Nephron progenitor cell (in vitro differentiated cells): ENCODE measurements at places on chromosomes 16 and 17.
A peak's percentile ranks its signal among the peaks of the same experiment; 100 is the strongest.

DNA sequence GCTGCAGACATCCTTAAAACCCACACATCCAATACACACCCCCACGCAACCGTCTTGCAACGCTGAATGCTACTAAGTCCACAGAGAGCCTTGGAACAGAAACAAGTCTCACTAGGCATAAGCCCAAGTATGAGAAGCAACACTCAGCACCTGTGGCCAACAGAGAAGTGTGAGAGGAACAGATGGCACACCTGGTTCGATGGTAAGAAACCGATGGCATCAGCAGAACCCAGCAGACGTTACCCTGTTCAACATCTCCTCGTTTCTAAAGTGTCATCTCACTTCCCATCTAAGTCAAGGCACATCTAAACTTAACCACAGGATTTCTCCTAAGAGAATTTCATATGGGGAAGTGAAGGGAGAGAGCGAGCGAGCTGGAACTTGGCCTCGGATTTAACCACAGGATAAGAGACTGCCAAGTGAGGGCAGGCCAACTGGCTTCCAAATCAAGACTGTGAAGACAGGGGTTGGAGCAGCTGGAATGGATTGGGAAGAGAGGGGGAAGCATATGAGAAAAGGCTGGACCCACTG is 41.0 kb downstream of the NXPH3 start:
- DNase-seq = no peak
- H3K27ac ChIP-seq = peak overlapping the region; percentile 43
- H3K4me1 ChIP-seq = peaks cover 13% of the 10 kb centered on the region

DNA sequence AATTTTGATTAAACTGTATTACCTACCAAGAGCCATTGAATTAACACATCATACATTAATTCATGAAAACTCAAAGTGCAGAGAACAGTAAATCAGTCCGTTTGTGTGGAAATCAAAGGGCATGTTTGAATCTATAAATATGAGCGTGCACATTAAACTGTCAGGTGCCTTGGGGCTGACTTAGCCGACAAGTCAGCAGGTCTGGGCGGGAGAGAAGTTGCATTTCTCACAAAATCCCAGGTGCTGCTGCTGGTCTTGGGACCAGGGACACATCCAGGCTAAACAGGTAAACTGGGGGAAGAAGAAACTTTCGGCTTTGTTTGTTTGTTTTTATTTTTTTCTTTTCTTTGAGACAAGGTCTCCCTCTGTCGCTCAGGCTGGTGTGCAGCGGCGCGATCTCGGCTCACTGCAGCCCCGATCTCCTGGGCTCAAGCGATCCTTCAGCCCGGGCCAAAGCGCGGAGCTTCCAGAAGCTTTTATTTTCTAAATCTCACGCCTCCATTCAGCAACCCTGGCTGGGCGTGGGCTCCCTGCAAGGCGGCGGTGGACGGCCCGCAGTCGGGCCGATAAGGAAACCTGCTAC is 213.9 kb downstream of the MRTFB start:
- H3K4me3 ChIP-seq = peak overlapping the region; percentile 94
- DNase-seq = no peak
- peaks cover 14% of the 10 kb centered on the region for H3K27me3 ChIP-seq
- peak overlapping the region; percentile 66 for H3K27ac ChIP-seq
- H3K36me3 ChIP-seq = peaks cover 5% of the 10 kb centered on the region
- H3K4me1 ChIP-seq = peaks cover 7% of the 10 kb centered on the region

- H3K27me3 ChIP-seq = no peaks in the 10 kb centered on the region
- no peaks in the 10 kb centered on the region for H3K4me1 ChIP-seq
- H3K27ac ChIP-seq = no peak overlapping the region
- H3K36me3 ChIP-seq = peaks cover 56% of the 10 kb centered on the region
Observed at GRCh38 chr17:12094336-12094735, 73.7 kb downstream of the MAP2K4 start.

DNA sequence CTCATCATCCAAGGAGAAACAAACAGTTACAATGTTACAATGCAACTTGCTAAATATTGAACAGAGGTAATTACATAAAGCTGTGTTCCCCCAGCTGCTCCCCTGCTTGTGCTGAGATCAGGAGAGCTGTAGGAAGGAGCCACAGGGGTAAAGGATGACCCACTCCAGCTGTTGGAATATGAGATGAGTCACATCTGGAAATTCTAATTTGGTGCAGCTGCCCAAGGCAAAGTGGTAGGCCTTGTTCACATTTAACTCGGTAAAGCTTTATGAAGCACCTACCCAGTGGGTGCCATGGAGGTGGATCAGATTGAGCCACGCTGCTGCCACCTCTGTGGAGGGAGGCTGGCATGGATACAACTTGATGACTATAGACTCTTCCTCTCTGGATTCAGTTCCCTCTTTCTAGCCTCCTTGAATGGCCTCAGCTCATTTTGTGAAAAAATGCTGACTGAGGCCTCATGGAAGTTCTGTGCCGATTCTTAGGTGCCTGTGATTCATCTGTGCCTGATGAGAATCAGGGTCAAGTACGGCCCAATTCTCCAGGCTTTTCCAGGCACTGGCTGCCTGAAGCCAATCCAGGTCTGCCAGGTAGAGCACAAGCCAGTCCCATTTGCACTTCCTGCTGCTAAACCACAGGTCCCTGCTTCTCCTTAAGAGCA is 7.4 kb downstream of the ZNF689 start:
- H3K27me3 ChIP-seq = peaks cover 5% of the 10 kb centered on the region
- peaks cover 3% of the 10 kb centered on the region for H3K4me1 ChIP-seq
- H3K4me3 ChIP-seq = no peak overlapping the region
- peaks cover 49% of the 10 kb centered on the region for H3K36me3 ChIP-seq
- peak overlapping the region; percentile 64 for H3K27ac ChIP-seq
- DNase-seq = no peak

- peaks cover 39% of the 10 kb centered on the region for H3K4me1 ChIP-seq
- no peak for DNase-seq
- no peak overlapping the region for H3K4me3 ChIP-seq
- H3K36me3 ChIP-seq = peaks cover 49% of the 10 kb centered on the region
- H3K27ac ChIP-seq = peak overlapping the region; percentile 90
- H3K27me3 ChIP-seq = no peaks in the 10 kb centered on the region
Observed at GRCh38 chr16:84563064-84563715, 54.7 kb downstream of the COTL1 start.

GRCh38 chr17:79997011-79997660 is 38.5 kb downstream of the TBC1D16 start:
- DNase-seq = no peak
- no peak overlapping the region for H3K4me3 ChIP-seq
- no peak overlapping the region for H3K27ac ChIP-seq
- peaks cover 21% of the 10 kb centered on the region for H3K4me1 ChIP-seq
- H3K27me3 ChIP-seq = no peaks in the 10 kb centered on the region

DNA sequence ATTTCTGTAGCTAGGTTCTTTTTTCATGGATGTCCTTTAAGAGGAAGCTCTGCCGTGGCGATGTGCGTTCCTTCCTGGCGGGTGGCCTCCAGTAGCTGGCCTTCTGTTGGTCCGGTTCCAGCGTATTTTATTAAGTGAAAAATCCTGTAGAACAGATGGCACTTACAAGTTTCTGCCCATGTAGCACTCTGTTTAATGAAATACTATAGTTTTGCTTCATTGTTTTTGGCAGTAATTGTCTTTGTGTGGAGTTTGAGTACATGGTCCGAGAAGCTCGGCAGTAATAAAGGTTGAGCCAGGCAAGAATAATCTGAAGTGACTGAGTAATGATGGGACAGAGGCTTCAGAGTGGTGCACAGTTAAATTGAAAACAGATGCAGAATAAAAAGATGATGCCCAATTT is 20.4 kb downstream of the USP10 start:
- H3K36me3 ChIP-seq = peaks cover 53% of the 10 kb centered on the region
- DNase-seq = no peak
- H3K4me3 ChIP-seq = no peak overlapping the region

- no peak overlapping the region for H3K27ac ChIP-seq
- no peak for DNase-seq
- H3K4me1 ChIP-seq = no peaks in the 10 kb centered on the region
- peaks cover 12% of the 10 kb centered on the region for H3K27me3 ChIP-seq
- no peak overlapping the region for H3K4me3 ChIP-seq
Observed at GRCh38 chr17:19727501-19728078, 11.2 kb upstream of the SLC47A2 start.

GRCh38 chr17:21242026-21242697 is 11.0 kb downstream of the NATD1 start:
- no peaks in the 10 kb centered on the region for H3K27me3 ChIP-seq
- DNase-seq = no peak
- peaks cover 47% of the 10 kb centered on the region for H3K4me1 ChIP-seq
- H3K4me3 ChIP-seq = no peak overlapping the region

GRCh38 chr17:78144147-78144719 is 2.0 kb upstream of the C17orf99 start:
- peaks cover 44% of the 10 kb centered on the region for H3K4me1 ChIP-seq
- H3K36me3 ChIP-seq = no peaks in the 10 kb centered on the region
- H3K4me3 ChIP-seq = no peak overlapping the region
- DNase-seq = no peak
- no peak overlapping the region for H3K27ac ChIP-seq

DNA sequence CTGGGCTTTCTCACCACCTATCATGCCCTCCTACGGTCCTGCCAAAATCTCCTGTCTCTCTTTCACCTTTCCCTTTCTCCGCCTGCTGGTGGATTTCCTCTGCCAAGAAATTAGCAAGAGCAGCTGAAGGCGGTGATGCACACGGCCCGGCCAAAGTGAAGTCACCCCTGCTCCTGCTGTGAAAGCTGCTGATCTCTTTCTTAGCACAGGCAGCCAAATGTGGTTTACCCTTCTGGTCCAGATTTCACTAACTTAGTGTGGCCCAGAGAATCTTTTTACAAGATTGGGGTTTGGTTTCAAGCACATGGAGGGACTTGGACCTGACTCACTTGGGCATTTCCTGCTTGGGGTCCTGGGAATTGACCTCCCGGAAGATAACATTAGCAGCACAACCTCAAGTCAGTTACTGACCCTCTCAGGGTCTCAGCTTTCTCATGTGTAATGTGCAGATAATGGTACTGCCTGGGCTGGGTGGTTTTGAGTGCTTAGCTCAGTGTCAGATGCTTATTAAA is 155.7 kb downstream of the SOCS1 start:
- H3K4me1 ChIP-seq = peaks cover 81% of the 10 kb centered on the region
- peak; percentile 30 for DNase-seq
- H3K27me3 ChIP-seq = peaks cover 6% of the 10 kb centered on the region
- H3K4me3 ChIP-seq = peak overlapping the region; percentile 11

- H3K4me3 ChIP-seq = no peak overlapping the region
- no peaks in the 10 kb centered on the region for H3K36me3 ChIP-seq
- H3K27ac ChIP-seq = no peak overlapping the region
- DNase-seq = no peak
- no peaks in the 10 kb centered on the region for H3K4me1 ChIP-seq
Observed at GRCh38 chr17:34434052-34434451, 71.0 kb upstream of the CCL1 start.

GRCh38 chr17:61408151-61409041 is 8.8 kb downstream of the TBX2 start:
- peaks cover 19% of the 10 kb centered on the region for H3K4me1 ChIP-seq
- H3K27me3 ChIP-seq = peaks cover 92% of the 10 kb centered on the region
- H3K36me3 ChIP-seq = no peaks in the 10 kb centered on the region

DNA sequence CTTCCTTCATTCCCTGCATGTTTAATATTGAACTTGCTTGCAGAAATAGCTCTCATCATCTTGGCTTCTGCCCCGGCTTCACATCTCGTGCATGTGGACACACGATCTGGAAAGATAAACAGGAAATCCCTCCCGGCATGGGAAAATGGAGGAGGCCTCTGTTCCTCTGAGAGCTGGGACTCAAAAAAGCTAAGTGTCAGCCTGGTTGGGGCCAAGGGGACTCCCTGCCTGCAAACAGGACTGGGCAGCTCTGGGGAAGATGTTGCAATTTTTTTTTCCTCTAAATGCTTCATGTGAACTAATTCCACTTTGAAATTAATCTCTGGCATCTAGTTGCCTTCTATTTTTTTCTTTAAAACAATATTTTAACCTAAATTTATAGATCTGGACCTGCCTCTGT is 24.8 kb downstream of the ITPRIPL2 start:
- H3K36me3 ChIP-seq = no peaks in the 10 kb centered on the region
- no peak overlapping the region for H3K4me3 ChIP-seq
- DNase-seq = peak; percentile 13
- peaks cover 8% of the 10 kb centered on the region for H3K27me3 ChIP-seq

- no peaks in the 10 kb centered on the region for H3K27me3 ChIP-seq
- H3K4me3 ChIP-seq = no peak overlapping the region
- no peak overlapping the region for H3K27ac ChIP-seq
- DNase-seq = no peak
- H3K4me1 ChIP-seq = peaks cover 3% of the 10 kb centered on the region
- peaks cover 37% of the 10 kb centered on the region for H3K36me3 ChIP-seq
Observed at GRCh38 chr16:28915181-28915580, 9.9 kb downstream of the RABEP2 start.

DNA sequence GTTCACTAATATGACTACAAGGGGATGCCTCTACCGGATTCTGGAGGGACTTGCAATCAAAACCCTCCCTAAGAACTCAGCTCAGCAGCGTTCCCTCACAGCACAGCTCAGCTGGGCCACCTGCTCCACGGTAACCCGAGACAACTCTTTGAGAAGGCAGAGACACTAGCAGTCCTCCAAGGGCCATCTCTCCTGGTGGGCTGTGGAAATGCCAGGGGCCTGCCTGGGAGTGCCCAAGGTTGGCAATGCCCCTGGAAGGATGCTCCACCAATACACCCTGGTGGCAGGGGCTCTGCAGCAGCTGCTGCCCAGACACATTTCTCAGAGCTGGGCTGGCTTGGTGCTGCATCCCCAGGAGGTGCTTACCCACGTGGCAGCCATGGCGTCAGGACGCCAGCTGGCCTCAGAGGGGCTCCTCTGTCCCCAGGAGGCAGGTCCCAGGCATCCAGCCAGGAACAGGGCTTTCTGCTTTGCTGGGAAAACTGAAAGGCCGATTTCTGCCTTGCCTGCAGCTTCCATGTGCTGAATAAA is 16.5 kb downstream of the CDIP1 start:
- no peak overlapping the region for H3K4me3 ChIP-seq
- peak overlapping the region; percentile 94 for H3K27ac ChIP-seq
- no peak for DNase-seq
- no peaks in the 10 kb centered on the region for H3K27me3 ChIP-seq
- peaks cover 17% of the 10 kb centered on the region for H3K36me3 ChIP-seq

- H3K27me3 ChIP-seq = peaks cover 3% of the 10 kb centered on the region
- H3K4me1 ChIP-seq = peaks cover 9% of the 10 kb centered on the region
- no peak overlapping the region for H3K27ac ChIP-seq
Observed at GRCh38 chr17:55294042-55294751, 29.4 kb downstream of the HLF start.

GRCh38 chr16:23410176-23410575 is 42.8 kb downstream of the COG7 start:
- no peaks in the 10 kb centered on the region for H3K4me1 ChIP-seq
- no peaks in the 10 kb centered on the region for H3K27me3 ChIP-seq
- no peak overlapping the region for H3K27ac ChIP-seq
- H3K4me3 ChIP-seq = no peak overlapping the region
